ENCODE measurements at places on chromosomes 2 and 18.

- DNase-seq: no peak
Observed at GRCh38 chr18:32354518-32354917, 116.2 kb downstream of the GAREM1 start.

- no peak for DNase-seq
Observed at GRCh38 chr2:84169871-84170270, 289.2 kb downstream of the SUCLG1 start.

GRCh38 chr2:46774499-46775228 lies 140.9 kb downstream of the MCFD2 start:
- no peak for DNase-seq

- DNase-seq: no peak
Observed at GRCh38 chr2:232584238-232584637, 33.7 kb downstream of the EIF4E2 start.

DNA sequence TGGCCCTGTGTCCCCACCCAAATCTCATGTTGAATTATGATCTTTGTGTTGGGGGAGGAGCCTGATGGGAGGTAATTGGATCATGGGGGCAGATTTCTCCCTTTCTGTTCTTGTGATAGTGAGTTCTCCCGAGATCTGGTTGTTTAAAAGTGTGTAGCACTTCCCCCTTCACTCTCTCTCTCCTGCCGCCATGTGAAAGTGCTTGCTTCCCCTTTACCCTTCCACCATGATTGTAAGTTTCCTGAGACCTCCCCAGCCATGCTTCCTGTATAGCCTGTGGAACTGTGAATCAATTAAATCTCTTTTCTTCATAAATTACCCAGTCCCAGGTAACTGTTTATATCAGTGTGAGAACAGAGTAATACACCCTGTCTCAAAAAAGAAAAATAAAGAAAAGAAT lies 25.5 kb downstream of the LRRFIP1 start:
- DNase-seq: no peak

DNA sequence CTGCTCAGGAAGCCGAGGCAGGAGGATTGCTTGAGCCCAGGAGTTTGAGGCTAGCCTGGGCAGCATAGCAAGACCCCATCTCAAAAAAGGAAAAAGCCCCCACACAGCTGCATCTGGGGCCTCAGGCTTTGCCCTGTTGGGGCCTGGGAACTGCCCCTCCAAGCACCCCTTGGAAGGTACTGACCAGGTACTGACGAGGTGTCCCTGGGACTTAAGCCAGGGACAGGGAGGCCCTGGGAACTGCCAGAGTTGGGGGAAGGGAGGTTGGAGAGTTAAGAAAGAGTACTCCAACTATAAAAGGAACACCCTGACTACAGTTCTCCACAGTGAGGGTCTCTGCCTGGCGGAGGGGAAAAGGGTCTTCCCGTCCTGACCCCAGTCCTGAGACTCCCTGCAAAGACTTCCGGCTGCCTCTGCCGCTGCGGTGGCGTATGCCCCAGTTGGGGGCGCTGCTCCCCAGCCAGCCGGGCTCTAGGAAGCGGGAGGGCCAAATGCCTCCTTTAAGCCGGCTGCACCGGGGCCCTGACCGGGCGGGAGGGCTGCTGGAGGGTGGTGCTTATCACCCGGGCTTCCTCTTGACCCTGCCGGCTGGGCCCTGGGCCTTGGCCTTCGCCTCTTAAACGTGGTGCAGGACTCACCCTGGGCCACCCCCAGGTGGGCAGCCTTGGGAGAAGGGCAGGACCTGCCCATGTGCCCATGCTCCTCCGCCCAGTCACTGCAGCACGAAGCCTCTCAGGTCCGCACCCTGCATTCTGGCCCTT lies 12.8 kb downstream of the SLC30A3 start:
- DNase-seq: peak; percentile 31

DNA sequence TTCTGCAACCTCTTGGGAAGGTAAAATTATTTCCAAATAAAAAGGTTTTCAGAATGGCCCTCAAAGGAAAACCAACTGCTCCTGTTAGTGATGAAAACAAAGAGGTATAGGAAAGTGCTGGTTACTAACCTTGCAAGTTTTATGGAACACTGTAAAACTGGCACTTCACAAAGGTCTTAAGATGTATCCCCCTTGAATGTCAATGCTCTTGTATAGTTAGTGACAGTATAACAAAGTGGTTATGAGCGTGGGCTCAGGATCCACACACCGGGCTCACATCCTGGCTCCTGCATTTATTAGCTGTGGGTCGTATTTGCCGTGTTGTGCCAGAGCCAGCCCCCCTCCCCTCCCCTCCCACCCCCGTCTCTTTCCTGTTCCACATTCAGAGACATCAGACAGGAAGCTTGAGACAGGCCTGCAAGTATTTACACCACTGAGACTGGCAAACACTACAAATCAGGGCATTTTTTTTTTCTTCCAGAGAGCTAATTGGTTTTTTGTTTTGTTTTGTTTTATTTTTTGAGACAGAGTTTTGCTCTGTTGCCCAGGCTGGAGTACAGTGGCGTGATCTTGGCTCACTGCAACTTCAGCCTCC lies 9.2 kb upstream of the DNPEP start:
- DNase-seq: no peak

- no peak for DNase-seq
Observed at GRCh38 chr2:120456867-120457266, 110.9 kb downstream of the INHBB start.

GRCh38 chr2:140747090-140747489 lies 1383.7 kb downstream of the LRP1B start:
- no peak for DNase-seq

GRCh38 chr2:39682066-39682692 lies 16.5 kb downstream of the TMEM178A start:
- DNase-seq: no peak

DNA sequence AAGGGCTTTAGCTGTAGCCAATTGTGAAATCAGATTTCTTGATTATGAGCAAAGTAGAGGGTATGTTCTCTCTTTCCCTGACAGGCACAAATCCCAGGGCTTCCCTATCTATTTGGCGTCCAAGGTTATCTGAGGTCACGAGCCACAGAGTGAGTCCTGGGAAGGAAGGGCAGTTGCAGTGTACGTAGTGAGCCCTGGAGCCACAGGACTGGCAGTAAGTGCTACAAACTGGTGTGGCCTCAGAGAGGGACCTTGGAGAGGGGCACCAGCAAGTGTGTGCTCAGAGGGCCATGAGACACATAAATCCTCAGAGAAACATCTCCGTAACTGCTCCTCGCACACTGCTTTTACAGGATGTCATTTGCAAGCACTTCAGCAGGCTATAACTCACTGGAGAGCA lies 115.5 kb upstream of the SH3BP4 start:
- peak; percentile 60 for DNase-seq

DNA sequence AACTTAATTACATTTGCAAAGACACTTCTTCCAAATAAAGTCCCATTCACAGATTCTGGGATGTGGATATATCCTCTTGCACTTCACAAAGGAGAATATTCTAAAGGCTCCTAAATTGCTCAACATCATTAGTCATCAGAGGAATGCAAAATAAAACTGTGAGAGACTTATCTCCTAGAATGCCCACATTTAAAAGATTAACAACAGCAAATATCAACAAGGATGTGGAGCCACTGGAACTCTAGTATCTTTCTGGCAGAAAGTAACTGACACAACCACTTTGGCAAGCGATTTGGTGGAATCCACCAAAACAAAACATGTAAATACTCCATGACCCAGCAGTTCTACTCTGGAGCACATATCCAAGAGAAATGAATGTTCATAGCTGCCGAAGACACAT lies 4.6 kb downstream of the NEU2 start:
- DNase-seq: no peak

- no peak for DNase-seq
Observed at GRCh38 chr2:65072181-65072970, 16.2 kb downstream of the CEP68 start.

DNA sequence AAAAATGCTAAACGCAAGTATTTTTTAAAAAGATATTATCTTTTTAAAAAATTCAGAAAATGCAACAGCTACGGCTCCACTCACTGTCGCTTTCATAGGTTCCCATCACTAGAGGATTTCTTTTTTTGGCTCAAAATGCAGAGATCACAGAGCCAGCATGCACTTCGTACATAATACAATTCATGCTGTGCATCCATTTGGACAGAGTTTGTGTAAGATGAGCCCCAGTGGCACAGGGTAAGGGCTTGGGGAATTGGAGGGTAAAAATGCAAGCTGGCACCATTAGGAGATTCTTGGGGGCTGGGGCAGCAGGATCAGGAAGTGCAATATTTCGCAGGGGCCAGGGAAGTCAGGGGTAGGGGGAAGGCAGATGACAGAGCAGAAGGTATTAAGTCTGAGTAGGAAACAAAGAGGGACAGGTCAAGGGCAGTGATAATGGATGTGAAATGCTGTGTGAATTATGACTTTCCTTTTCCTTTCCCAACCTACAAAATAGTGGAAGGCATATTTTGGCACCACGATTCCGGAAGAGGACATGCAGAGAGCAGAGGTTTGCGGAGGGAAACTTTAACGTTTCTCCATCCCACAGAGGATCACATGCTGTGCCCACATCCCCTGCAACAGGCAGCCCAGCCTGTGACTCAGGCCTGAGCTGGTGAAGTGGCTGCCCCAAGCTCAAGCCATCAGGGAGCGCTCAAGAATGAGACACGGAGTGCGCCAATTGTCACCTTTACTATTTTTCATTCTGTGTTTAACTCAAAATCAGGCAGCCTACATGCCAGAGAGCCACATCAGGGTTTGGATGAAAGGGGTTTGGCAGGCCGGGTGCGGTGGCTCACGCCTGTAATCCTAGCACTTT lies 4.7 kb downstream of the CAPG start:
- DNase-seq: no peak

GRCh38 chr18:31426021-31426420 lies 21.5 kb upstream of the DSG3 start:
- peak; percentile 48 for DNase-seq

- DNase-seq: peak; percentile 87
Observed at GRCh38 chr2:66555091-66555490, 120.2 kb downstream of the MEIS1 start.

- DNase-seq: no peak
Observed at GRCh38 chr18:24605444-24605843, 145.0 kb downstream of the HRH4 start.

DNA sequence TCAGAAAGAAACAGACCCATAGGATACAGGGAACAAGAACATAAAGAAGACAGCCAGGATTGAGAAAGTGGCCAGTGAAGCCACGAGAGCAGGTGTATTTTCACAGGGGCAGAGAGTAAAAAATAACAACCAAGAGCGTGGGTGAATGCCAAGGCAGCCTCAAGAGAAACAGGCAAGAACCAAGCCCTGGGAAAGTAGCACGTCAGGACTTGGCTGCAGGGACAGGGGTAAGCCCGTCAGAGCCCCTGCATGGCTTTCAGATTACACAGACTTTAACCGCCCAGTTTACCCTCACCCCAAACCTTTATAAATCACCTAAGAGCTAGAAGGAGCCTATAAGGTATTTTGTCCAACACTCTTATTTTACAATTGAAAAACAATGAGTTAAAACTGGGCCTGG lies 43.7 kb downstream of the ARL4C start:
- no peak for DNase-seq

DNA sequence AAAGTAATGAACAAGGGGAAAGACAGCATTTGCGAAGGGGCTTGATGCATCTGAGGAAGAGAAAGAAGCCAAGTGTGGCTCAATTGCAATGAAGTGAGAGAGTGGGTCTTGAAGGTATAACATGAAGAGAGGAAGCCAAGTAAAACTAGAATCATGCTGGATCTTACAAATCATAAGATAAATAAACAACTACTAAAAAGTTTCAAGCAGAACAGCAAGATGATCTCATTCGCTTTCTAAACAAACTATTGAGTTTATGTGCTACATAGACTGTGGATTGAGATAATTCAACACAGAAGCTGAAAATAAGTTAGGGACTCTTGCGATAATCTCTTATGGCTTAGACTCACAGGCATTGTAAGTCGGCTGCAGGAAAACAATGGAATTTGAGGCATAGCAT lies 1310.5 kb upstream of the NRXN1 start:
- no peak for DNase-seq

DNA sequence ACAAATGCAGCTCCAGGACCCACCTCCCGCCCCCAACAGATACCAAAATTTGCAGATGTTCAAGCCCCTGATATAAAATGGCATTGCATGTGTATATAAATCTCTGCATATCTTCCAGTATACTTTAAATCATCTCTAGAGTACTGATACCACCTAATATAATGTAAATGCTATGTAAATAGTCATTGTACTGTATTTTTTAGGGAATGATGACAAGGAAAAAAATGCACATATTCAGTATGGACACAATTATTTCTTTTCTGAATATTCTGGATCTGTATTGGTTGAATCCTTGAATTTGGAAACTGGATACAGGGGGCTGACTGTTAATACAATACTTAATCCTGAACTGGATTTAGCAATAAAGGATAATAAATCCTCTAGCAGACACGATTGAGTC lies 67.7 kb downstream of the FRZB start:
- no peak for DNase-seq

- no peak for DNase-seq
Observed at GRCh38 chr2:191538334-191538903, 139.5 kb upstream of the NABP1 start.

DNA sequence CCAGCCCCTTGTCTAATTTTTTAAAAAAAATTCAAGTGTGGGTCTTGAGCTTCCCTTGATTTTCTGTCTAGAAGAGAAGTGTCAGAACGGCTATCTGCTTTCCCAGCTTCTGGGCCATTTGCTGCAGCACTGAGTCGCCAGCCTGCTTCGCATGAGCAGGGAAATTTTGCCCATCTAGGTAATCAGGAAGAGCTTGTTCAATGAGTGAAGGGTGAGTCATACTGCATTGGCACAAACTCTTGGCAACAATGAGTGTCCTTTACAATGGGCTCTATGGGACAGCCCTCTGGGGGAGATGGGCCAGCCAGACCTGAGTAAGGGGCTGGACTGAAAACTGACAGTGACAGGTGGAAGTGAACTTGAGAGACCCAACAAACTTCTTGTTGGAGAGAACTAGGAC lies 2.4 kb upstream of the RNF144A start:
- no peak for DNase-seq

DNA sequence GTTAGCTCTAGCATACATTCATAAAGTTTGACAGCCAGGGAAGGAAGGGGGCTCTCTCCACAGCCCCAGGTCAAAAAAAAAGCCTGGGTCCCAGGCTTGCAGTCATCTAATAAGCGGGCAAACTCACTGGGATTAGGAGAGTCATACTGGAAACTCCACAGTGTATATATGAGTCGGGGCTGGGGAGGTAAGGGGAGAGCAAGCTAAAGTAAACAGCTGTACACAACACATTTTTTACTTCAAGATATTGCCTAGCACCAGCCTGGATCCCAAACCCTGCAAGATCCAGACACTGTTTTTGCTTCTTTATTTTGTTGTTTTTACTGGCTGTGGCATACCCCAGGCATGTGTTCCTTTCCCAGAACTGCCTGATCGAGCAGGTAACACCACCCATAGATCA lies 291.3 kb upstream of the TANK start:
- no peak for DNase-seq
